ENCODE measurements at places on chromosomes 1 and 21. TPM values are rescaled to one million over a fixed set of nuclear protein-coding genes. Genes with fewer than 3 reads are reported as not detected.

OLIG2 gene
- not detected for polyA plus RNA-seq

DNA sequence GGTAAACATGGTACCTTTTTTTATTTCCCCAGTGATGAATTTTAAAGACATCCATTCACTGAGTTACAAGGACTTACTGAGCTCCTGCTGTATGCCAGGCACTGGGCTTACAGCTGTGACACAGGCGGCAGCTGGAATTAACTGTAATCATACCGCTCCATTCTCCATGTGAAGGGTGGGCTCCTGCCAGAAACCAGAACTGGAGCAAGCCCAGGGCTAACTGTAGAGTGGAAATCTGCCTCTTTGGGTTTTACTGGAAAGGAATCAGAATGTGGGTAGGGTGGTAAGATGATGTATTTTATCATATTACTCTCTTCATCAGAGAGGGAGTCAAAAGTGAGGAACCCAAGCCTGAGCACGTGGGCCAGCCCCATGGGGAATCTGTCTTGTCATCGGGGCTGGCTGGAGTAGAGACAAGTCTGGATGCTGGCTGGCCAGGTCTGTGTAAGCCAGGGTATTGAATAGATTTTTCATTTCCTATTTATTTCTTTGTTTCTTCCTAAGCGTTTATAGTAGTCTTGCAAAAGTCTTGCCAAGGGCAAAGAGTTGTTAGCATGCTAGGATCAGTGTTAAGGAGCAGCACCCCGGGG lies 21.5 kb downstream of the FGGY start:
- DNase-seq, result no peak

C1orf115 gene
- polyA plus RNA-seq, result 4.2 TPM

FCRL1 gene
- polyA plus RNA-seq, result not detected

DNA sequence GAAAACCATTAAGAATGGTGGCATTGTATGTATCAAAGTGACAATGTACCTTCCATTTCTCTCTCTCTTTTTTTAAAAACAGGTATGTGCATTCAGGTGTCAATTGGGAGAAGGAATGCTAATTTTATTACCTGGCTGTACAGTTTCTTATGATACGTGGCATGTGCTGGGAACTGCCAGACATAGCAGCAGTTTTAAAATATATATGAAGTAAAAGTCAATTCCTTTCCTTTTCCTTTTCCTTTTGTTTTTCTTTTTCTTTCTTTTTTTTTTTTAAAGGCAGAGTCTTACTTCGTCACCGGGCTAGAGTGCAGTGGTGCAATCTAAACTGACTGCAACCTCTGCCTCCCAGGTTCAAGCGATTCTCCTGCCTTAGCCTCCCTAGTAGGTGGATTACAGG lies 37.0 kb downstream of the SPEN start:
- DNase-seq, result no peak

SMG7 gene
- 19.8 TPM for polyA plus RNA-seq

DNA sequence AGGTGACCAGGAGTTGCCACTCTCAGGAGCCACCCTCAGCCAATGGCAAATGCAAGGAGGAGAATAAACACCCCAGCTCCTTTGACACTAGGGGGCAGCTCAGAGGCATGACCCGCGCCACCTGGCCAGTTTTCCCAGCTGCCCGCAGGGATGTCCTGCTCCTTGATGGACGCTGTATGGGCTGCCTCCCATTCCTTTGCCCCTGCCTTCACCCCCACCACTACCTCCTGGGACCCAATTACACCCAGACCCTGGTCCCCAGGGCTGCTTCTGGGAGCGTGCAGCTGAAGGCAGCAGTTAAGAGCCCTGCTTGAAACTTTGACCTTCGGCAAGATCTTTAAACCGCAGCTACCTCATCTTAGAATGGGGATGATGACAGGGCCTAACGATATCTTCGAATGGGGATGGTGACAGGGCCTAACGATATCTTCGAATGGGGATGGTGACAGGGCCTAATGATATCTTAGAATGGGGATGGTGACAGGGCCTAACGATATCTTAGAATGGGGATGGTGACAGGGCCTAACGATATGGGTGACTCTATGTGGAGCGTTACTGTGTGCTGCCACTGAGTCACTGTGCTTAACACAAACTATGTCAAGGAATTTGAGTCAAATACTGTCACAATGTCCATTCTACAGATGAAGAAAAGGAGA lies 163.0 kb upstream of the KAZN start:
- peak; percentile 24 for DNase-seq

- DNase-seq, result no peak
Observed at GRCh38 chr1:112722601-112723510, 7.7 kb upstream of the PPM1J start.

GRCh38 chr1:11788549-11789053 lies 17.2 kb downstream of the MTHFR start:
- no peak for DNase-seq

DNA sequence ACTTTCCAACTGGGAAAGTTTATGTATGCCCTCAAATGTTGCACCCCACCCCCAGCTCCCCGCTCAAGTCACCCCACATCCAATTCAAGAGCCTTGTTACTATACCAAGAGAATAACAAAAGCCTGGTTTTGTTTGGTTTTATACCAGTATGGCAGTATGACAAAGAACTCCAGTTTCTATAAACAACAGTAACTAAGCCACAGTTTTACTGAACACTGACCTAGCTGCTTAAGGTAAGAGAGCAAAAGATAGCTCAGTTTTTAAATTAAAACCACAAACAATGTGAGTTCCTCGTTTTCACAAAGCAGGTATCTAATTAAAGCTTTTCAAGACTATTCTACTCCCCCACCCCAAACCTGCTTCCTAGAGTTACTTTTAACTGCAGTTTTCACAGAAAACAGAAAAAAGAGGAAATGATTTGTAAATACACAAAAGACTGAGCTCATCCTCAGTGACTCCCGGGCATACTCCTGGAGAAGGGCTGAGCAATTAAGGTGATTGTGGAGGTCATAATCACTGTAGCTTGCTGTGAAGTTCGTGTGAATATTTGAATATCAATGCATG lies 59.3 kb upstream of the LHX8 start:
- DNase-seq, result no peak

DNA sequence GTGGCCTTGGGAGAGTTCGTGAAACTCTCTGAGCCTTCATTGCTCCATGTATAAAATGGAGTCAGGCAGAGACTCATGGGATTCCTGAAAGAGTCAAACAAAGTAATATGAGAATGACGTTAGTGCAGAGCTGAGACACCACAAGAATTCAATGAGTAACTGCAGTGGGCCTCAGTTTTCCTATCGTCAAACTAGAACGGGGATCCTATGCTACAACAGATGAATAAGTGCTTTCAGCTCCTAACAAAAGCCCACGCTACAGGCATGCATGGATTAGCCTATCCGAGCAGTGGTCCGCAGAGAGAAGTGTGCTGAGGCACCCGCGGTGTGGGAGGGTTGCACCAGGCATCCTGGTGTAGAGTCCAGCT lies 124.7 kb downstream of the SYF2 start:
- DNase-seq, result no peak

DNA sequence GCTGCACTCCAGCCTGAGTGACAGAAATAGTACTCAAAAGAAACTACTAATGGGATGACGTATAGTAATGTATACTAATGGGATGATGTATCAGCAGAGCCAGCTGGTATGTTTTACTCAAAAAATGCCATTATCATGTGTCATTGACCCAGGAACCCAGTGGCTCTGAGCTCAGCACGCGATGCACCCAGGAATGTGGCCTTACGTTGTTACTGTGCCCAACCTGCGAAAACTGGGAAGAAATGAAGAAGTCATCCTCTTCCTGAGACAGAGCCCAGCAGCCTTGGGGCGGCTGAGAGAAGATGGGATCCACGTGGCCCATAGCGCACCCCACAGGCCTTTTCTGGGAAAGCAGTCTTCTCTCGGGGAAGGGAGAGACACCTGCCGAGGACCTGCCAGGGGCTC lies 8.8 kb downstream of the UBE2J2 start:
- peak; percentile 56 for DNase-seq

GRCh38 chr1:1435106-1435903 lies at the start of gene VWA1:
Gene VWA1, plus strand, starts transcription at chr1:1435690. Its CDS starts 59 bp downstream, at chr1:1435749.
- DNase-seq, result peak; percentile 99

DMRTA2 gene
- polyA plus RNA-seq, result not detected

DNA sequence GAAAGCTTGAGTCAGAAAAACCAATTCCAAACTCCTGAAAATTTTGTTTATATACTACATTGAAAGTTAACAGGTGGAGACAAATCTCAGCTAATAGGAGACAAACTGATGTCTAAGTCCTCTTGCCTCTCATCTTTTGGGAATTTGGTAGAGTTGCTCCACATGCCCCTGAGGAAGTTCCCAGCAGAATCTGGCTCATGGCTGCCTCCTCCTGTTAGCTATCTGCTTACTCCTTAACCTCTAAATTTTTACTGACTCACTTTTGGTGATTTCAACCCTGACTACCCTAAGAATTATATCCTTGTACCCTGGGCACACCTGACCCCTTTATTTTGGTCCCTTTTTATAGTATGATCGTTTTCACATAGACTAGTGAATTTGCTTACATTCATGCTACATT lies 633.7 kb upstream of the USP24 start:
- DNase-seq, result no peak

GRCh38 chr1:119554183-119554582 lies 47.2 kb downstream of the HSD3B1 start:
- DNase-seq, result peak; percentile 37

PAPPA2 gene
- 0.02 TPM for polyA plus RNA-seq

DNA sequence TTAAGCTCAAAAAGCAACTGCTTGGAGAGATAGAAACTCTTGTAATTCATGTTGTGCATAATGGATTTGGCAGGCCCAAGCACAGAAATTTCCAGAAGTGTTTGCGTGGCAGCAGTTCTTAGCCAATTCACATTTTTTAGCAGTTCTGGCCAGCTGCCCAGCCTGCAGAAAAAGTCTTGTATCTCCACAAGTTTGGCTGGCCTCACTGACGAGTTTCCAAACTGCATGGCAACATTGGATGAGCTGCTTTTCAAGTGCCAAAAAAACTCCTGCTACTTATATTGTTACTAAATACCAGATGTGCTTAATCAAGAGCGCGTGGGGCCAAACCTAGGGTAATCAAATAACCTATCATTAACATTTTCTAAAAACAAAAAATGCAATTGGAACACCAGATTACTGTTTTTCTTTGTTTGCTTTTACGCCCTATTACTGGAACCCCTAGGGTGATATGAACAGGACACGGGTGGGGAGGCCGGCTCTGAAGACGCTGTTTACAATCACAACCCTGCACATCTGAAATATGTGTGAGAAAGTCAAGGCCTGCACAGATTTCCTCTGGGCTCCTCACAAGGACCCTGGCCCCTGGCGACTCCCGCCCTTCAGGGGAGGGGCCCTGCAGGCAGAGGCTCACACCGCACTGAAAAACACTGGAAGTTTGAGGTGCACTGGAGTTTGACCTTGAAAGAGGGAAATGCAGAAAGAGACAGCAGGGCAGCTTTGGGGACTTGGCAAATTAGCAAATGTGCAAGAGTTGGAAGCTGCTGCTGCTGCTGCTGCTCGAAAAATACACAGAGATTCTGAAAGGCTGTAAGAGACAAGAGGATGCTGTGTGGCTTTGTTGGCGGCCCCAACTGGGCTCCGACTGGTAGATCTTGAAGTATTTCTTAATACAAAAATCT lies 55.2 kb upstream of the TARBP1 start:
- peak; percentile 58 for DNase-seq

DNA sequence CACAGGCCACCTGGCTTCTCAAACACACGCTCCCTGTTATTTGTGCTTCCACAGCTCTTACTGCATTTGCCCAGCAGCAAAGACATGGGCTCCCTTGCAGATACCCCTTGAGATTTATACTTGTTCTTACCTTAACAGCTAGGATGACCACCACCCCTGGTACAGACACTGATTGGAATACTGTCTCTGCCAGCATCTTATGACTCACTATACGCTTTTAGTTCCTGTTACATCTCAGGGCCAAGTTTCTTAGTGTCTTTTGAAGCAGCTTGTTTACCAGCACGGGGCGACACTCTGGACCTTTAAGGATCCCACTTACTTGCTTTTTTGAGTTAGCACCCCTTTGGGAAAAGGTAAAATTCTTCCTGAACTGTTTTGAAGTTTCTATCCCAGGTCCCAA lies 874.8 kb downstream of the KCNT2 start:
- DNase-seq, result no peak

- DNase-seq, result no peak
Observed at GRCh38 chr1:55446351-55446750, 231.2 kb upstream of the USP24 start.

DNA sequence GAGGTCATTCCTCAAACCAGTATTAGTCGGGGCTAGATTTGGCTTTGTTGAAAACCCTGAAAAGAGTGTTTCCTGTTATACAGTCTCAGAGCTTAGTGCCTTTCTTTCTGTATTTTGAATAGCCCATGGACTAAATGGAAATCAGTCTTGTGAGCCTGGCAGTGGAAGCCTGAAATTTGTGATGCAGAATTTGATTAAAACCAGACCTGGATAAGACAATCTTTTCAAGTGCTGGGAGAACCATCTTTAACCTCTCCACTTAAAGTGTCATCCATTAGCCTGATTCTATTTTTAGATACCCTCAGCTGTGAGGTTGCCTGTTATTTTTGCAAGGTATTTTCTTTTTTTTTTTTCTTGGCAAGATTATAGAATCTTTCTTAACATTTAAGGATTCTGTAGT lies 19.5 kb downstream of the ACTN2 start:
- peak; percentile 42 for DNase-seq

- no peak for DNase-seq
Observed at GRCh38 chr1:89724369-89725010, 91.6 kb downstream of the LRRC8C start.

RUNX3 gene
- polyA plus RNA-seq, result not detected

- DNase-seq, result no peak
Observed at GRCh38 chr1:41507110-41507720, 22.7 kb upstream of the EDN2 start.
